ENCODE measurements at places on chromosomes 7 and 10. TPM values are rescaled to one million over a fixed set of nuclear protein-coding genes. Genes with fewer than 3 reads are reported as not detected.

EPO gene
- total RNA-seq: not detected

RTKN2 gene
- total RNA-seq: 0.29 TPM

CPA1 gene
- 5.9 TPM for total RNA-seq

NOLC1 gene
- total RNA-seq: 35.3 TPM

RET gene
- total RNA-seq: 0.29 TPM

NKX1-2 gene
- not detected for total RNA-seq

BLNK gene
- 20.2 TPM for total RNA-seq

ASIC3 gene
- 2.9 TPM for total RNA-seq

TUBGCP2 gene
- total RNA-seq: 40.0 TPM

STK31 gene
- total RNA-seq: 0.94 TPM

CTAGE8 gene
- 0.21 TPM for total RNA-seq

FGFR2 gene
- 13.1 TPM for total RNA-seq

PON1 gene
- not detected for total RNA-seq

PARD3 gene
- total RNA-seq: 27.7 TPM

DRGX gene
- not detected for total RNA-seq

UPK3BL1 gene
- total RNA-seq: 7.5 TPM

AEBP1 gene
- 1,098 TPM for total RNA-seq

Data from aorta (tissue), 5 donors.